ENCODE measurements at places on chromosomes 7 and 10. TPM values are rescaled to one million over a fixed set of nuclear protein-coding genes. Genes with fewer than 3 reads are reported as not detected.

Gene SYT15
- 2.8 TPM for total RNA-seq

Gene MOSPD3
- total RNA-seq: 17.5 TPM

Gene TEX47
- total RNA-seq: not detected

Gene KCNH2
- total RNA-seq: 0.51 TPM

Gene WNT8B
- 0.07 TPM for total RNA-seq

Gene EMX2
- not detected for total RNA-seq

Gene COL17A1
- 1.8 TPM for total RNA-seq

Gene YAE1
- total RNA-seq: 20.6 TPM

Gene EBLN1
- total RNA-seq: 0.19 TPM

Gene MSRB2
- total RNA-seq: 15.7 TPM

Gene PAX2
- total RNA-seq: 0.17 TPM

Gene CHAT
- total RNA-seq: not detected

Gene CLRN3
- total RNA-seq: not detected

Gene NPVF
- total RNA-seq: not detected

Gene NKX1-2
- total RNA-seq: 0.04 TPM

Gene CLDN4
- 4.9 TPM for total RNA-seq

Gene SUN3
- not detected for total RNA-seq

Gene TUBB8
- total RNA-seq: 0.11 TPM

Gene FEZF1
- total RNA-seq: not detected

Gene STRA8
- total RNA-seq: not detected

Gene GARIN1A
- total RNA-seq: 0.80 TPM

Gene VAX1
- total RNA-seq: 1.3 TPM

Gene PI4K2A
- total RNA-seq: 31.9 TPM

Gene LRRC17
- 0.10 TPM for total RNA-seq

Gene ABLIM1
- 45.6 TPM for total RNA-seq

Gene CALCR
- total RNA-seq: not detected

Gene EPC1
- total RNA-seq: 21.6 TPM

Gene ZNF804B
- not detected for total RNA-seq

Gene CPED1
- total RNA-seq: not detected

Gene FGFR2
- 0.45 TPM for total RNA-seq

Gene PIK3CG
- not detected for total RNA-seq

Gene IDI2
- not detected for total RNA-seq

Gene PDIA4
- 200 TPM for total RNA-seq

Gene MEIG1
- total RNA-seq: not detected

Gene DRGX
- not detected for total RNA-seq
